ENCODE measurements at places on chromosomes 3 and 15.

- no peak for DNase-seq
Observed at GRCh38 chr15:77224352-77224751, 153.4 kb upstream of the TSPAN3 start.

DNA sequence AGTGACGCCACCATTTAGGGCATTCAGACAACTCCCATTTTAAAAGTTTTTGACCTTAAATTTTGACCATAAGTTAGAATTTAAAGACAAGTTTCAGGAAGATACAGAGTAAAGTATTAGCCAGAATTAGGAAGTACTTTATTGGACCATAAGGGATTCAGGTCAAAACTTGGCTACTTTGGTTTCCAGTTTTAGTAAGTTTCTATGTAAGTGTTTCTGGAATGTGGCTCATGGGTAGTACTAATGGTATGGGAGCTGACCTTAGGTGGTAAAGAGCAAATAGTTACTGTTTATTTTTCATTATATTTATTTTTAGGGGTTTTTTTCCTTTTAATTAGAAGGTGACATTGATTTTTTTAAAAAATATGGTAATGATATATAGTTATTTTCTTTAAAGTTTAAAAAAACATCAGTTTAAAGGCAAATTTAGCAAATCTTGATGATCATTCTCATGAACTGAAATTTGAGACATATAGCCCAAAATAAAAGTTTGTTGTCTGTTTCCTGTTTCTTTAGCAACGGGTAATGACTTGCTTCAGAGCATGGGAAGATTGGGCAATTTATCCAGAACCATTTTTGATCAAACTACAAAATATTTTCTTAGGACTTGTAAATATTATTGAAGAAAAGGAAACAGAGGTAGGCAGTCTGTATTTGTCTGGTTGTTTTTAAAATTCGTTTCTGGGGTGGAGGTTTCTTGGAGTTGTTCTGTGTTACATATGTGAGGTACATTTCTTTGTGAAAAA is 34.3 kb downstream of the U2SURP start:
- no peak for DNase-seq

GRCh38 chr15:80060356-80061006 is 1.0 kb downstream of the ZFAND6 start:
- peak; percentile 44 for DNase-seq

GRCh38 chr15:79372428-79372827 is 59.7 kb upstream of the MINAR1 start:
- no peak for DNase-seq

DNA sequence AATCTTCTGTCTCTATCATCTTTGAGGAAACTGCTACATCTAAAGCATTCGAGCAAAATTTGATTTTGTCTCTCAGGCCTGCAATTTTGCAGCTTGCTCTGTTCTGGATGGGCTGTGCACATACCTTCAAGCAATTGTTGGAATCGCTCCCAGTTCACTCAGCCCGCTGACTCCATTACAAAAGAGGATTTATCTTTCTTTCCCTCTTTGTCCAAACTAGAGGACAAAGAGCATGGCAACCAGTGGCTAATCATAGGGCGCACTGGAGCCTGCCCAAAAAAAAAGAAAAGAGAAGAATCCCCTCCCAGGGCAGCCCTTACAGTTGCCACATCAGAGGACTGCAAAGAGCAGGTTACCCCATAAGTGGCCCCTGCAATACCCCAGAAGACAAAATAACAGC is 49.0 kb upstream of the DUT start:
- DNase-seq, result no peak

DNA sequence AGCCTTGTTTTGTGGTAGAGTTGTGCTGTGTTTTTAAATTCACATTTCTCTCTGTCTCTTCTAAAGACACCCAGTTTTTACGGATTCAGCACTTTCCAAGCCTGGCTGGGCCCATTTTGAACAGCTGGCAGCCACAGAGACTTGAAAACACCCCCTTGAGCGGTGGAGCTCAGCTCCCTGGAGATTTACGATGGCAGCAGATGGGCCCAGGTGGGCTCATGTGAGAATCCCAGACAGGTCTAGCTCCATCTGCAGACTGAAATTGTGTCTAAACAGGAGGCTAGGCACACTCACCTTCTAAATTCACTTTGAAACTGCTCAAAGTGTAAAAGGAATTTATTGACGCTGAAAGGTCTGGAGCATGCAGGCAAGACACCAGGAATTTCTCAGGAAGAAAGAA is 232.0 kb upstream of the HES1 start:
- no peak for DNase-seq

DNA sequence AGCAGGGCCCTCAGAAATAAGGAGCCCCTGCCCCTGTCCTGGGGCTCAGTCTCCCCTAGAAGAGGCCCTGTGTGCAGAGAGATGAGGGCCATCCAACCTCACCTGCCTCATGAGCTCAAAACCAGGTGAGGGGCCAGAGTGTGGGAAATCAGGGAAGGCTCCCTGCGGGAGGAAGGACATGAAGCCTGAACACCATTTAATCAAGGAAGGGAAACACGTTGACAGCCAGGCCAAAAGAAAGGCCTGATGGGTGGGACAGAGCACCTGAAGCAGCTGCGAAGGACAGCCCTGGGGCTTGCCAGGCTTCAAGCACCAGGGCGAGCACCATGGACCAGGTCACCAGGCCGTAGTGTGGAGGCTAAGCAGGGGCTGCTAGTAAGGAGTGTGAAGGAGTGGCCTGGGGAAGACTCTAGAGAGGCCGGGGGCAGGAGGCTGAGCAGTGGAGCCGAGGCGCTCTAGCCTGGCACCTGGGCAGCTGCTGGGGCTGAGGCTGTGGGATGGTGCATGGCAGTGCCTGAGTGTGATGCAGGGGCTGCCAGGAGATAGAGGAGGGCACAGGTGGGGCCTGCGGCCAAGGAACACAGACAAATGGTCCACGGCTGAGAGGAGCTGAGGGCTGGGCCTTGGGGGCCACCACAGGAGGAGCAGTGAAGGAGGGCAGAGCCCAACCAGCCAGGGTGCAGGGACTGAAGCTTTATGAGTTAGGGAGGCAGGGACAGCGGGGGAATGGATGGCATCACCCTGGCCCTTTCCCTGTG is 16.1 kb downstream of the ACAA1 start:
- DNase-seq, result no peak

GRCh38 chr3:134040066-134040465 is 10.3 kb upstream of the SLCO2A1 start:
- no peak for DNase-seq

- DNase-seq, result no peak
Observed at GRCh38 chr3:114411190-114411668, 117.4 kb downstream of the TIGIT start.

DNA sequence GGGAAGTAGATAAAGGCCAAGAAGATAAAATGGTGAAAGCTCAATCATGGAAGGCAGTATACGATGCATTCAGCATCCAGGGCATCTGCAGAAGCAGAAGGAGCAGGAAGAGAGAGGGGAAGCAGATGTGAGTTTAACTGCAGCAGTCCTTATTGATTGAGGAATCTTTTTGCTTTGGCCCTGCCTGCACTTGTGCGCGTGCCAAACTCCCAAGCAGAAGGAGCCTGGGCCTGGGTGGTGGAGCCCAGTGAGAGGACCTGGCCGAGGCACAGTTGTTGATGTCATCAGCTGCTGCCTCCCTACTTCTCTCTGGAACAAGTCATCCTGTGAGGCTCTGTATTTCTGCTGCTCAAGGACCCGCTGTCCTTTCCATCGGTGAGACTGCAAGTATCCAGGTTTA is 65.5 kb upstream of the ROPN1 start:
- DNase-seq, result no peak
